GM12892 (cell line): ENCODE measurements at places on chromosomes 1 and 21.

DNA sequence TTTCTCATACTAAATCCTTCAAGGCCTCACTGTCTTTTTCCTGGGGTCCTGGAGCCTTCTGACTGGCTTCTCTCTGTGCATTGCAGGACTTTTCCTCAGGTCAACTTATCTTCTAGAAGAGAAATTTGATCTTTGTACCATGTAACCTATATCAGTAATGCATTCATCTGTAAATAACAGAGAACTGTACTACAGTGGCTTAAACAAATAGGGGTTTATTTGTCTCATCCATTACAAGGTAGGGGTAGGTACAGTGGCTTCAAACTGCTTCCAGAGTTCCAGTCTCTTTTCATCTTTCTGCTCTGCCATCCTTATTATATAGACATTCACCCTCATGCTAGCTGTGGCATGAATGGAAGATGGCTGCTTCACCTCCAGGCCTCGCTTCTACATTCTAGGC is 29.5 kb upstream of the GTF2B start:
- DNase-seq = no peak

DNA sequence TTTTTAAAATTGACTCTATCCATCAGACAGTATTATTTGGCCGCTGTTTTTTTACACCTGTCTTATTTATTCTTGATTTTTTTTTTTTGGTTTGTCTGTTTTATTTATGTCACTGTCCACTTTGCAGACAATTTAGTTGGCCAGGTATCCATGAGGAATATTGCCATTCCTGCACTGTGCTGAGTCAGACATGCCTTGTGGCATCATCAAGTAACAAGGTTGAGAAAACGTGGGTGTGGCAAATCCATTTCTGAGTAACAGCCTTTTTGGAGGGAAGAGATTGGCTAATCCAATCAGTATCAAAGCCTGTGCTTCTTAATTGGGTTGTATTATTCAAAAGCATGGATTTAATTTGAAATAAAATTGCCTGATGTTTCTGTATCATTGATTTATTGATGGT is 463.1 kb downstream of the USP25 start:
- DNase-seq = no peak

- DNase-seq = no peak
These were observed 89.6 kb downstream of the ZZZ3 start for GRCh38 chr1:77592906-77593305.

DNA sequence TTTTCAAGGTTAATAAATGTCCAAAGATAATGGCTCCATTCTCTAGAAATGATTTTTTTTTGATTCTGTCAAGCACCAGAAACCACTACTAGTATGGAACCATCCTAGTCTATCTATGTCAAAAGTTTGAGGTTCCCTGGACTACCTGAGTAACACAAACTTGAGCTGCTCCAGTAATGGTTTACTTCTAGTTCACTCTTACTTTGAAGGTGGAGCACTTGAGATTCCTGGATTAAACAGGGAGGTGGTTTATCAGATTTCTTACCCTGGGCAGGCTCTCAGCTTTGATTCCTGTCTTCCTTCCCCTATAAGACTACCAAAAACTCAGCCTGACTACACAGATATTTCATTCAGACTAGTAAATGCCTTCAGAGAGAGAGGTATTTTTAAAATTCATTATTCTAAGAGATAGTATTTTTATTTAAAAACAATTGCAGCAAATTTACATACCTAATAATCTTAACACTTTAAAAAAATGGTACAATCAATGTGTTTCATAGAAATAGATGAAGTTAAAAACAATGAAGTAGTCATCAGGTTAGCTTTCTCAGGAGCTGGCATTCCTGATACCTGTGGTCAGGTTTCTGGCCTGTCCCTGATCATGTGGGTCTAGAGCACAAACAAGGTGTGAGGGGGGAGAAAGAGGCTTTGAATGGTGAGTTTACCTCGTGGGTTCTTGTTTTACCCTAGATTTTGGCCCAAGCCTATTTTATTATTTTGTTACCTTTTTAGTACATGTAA is 23.4 kb downstream of the PHC2 start:
- no peak for DNase-seq

- no peak for DNase-seq
These were observed 1967.4 kb downstream of the NCAM2 start for GRCh38 chr21:22965455-22966135.

- DNase-seq = no peak
These were observed 7.1 kb downstream of the UTS2 start for GRCh38 chr1:7845761-7846160.

DNA sequence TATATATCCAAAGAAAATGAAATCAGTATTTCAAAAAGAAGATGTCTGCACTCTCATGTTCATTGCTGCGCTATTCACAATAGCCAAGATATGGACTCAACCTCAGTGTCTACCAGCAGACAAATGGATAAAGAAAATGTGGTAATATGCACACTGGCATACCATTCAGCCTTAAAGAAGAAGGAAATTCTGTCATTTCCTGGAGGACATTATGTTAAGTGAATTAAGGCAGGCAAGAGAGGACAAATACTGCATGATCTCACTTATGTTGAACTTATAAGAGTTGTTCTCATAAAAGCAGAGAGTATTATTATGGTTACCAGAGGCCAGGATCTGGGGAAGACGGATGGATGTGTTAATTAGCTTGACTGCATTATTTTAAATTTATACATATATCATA is 115.9 kb downstream of the NEGR1 start:
- DNase-seq = no peak

GRCh38 chr1:206439205-206439604 is 31.1 kb upstream of the IKBKE start:
- no peak for DNase-seq

DNA sequence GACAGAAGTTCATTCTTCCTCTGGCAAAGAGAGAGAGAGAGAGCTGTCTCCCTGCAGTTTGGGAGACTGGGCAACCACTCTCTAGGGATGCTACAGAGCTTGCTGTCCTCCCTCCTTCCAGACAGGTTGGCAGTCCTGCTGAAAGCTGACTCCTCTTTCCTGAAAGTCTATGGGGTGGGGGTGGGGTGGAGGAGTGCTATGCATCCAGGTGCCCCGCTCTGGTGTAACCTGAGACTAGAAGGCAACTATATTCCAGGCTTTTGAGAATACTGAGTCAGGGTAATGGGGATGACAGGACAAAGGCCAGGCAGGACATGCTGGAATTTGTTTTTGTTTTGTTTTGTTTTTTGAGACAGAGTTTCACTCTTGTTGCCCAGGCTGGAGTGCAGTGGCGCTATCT is 55.4 kb downstream of the OPTC start:
- no peak for DNase-seq

GRCh38 chr1:198258491-198258890 is 101.7 kb downstream of the NEK7 start:
- no peak for DNase-seq

DNA sequence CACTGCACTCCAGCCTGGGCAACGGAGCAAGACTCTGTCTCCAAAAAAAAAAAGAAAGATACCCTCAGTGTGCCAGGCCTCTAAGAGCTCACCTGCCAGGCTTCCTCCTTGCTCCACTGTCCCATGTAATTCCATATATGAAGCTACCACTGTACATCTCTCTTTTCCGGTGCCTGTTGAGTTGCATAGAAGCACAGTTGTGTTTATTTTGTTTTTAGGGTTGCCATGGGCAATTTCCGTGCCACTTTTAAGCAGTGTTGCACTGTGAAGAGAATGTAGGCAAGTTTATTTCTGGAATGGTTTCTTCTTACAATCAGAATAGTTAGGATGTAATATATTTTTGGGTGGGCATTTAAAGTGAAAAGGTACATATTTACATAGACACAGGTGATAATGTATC is 23.3 kb downstream of the MR1 start:
- no peak for DNase-seq

DNA sequence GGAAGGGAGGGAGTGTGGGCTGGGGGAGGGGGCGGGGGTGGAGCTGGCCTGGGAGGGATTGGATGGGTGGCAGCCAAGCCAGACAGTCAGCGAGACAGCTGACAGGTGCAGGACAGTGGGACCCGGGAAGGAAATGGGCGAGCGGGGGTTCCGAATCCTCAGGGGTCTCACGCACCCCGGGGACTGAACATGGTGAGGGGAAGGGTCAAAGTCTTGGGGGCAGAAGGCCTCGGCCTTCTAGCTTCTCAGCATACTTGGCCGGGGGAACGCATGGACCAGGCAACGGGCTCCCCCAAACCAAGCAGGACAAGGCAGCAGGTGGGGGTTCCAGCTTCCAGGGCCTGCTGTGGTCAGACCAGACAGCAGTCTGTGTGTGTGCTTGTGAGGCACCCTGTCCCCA is 23.1 kb downstream of the CASZ1 start:
- DNase-seq = no peak

- no peak for DNase-seq
These were observed 41.9 kb downstream of the DDR2 start for GRCh38 chr1:162674034-162674608.

DNA sequence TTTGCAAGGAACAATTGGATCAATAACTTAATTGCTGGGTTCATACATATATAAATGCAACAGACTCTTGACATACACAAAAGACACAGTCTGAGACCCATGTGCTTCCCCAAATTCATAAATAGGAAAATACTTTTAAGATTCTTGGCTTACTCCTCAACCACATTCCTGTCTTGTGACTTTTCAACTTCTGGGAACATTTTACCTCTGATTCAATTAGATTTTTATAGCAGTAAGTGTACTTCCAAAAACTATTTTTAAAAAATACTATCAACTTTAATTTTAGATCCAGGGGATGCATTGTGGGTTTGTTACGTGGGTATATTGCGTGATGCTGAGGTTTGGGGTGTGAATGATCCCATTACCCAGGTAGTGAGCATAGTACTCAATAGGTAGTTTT is 406.7 kb downstream of the RPS6KC1 start:
- no peak for DNase-seq

DNA sequence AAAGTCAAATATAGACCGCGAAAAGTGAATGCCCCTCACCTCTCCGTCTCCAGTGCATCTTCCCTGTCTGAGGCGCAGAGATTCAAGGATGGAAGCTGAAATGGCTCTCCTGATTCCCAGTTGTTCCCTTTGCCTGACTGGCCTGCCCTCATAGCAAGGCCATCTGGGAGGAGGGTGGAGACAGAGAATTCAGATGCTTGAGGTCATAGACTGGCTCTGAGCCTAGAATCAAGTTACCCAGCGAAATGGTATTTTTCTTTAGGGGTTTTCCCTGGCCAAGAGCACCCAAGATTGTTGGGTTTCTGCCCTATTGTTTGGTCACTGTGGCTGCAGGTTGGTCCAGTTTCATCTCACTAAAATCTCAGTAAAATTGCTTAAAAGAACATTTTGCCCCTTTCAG is 7.2 kb downstream of the METTL13 start:
- no peak for DNase-seq

GRCh38 chr1:182120411-182121258 is 59.1 kb upstream of the ZNF648 start:
- DNase-seq = no peak

DNA sequence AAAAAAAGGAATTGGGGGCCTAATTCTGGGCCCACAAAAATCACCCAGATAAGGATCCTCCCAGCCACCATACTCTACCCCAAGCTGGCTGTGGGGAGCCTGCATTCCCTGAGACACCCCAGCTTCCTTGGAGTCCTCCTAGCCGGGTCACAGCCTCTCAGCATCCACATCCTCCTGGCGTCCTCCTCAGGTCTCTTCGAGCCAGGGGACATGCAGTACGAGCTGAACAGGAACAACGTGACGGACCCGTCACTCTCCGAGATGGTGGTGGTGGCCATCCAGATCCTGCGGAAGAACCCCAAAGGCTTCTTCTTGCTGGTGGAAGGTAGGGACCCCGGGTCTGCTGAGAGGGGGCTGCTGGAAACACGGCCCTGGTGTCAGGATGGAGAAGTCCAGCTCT is 64.3 kb downstream of the ALPL start:
- DNase-seq = no peak

GRCh38 chr1:190497565-190497964 is 19.9 kb upstream of the BRINP3 start:
- DNase-seq = no peak

- peak; percentile 4 for DNase-seq
These were observed 16.5 kb upstream of the ATP6V1G3 start for GRCh38 chr1:198556971-198557370.

GRCh38 chr1:27528818-27529703 is 39.1 kb upstream of the WASF2 start:
- DNase-seq = no peak

GRCh38 chr1:1315435-1315954 is 7.1 kb downstream of the PUSL1 start:
- DNase-seq = no peak

GRCh38 chr1:6028042-6028850 is 17.4 kb upstream of the KCNAB2 start:
- no peak for DNase-seq

GRCh38 chr1:39987869-39988268 is 32.9 kb downstream of the MFSD2A start:
- no peak for DNase-seq

- DNase-seq = no peak
These were observed 56.9 kb downstream of the STUM start for GRCh38 chr1:226605318-226605950.

- DNase-seq = no peak
These were observed 35.4 kb upstream of the DSCAM start for GRCh38 chr21:40882192-40882915.

DNA sequence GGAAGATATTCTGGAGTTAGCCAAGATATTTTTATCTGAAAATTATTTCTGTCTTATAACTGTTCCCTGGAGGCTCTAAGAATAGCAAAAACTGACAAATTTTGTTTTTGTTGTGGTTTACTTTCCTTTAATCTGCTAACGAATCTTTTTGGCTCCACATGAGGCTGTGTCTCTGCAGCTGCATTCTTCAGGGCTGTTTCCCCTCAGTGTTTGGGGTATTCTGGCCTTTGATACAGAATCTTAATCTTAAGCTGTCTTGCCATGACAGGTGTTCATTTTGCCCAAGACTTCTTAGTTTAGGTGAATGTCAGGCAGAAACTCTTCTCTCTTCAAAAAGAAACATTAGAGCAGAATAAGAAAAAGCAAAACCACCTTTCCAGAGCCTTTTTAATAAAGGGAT is 83.8 kb downstream of the GABPA start:
- DNase-seq = no peak

GRCh38 chr1:8752411-8752810 is 65.0 kb downstream of the RERE start:
- no peak for DNase-seq
